Activated B cell treated with CpG ODN at 0.5 μM for 24 hours (primary cell): ENCODE measurements at places on chromosomes 6 and 20. TPM values are rescaled to one million over a fixed set of nuclear protein-coding genes. Genes with fewer than 3 reads are reported as not detected.

The ASIP gene
- not detected in 2 replicates for total RNA-seq

The PRKN gene
- total RNA-seq: 2.3 and 3.5 TPM in 2 replicates

The HTR1B gene
- total RNA-seq: not detected in 2 replicates

The RNF114 gene
- total RNA-seq: 56.5 and 56.6 TPM in 2 replicates

The PAK5 gene
- total RNA-seq: not detected in 2 replicates

The OR2J3 gene
- total RNA-seq: not detected in 2 replicates

- DNase-seq: no peak
These were observed 11.9 kb upstream of the RBM38 start for GRCh38 chr20:57379263-57379647.

DNA sequence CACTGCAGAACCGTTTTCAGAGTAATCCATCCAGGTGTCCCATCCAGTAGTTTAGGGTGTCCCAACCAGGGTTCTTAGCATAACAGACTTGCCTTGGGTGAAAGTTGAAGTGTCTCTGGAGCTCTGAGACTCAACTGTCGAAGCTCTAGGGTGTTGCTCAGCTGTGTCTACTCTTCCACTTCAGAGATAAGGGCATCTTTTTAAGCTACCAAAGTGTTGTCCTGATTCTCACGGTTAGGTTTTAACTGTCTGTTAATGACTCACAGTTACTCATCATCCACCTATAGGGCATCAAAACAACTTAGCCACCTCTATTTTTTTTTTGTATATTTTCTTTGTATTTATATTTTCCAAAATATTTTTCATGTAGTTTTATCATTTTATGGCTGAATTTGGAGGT lies 36.9 kb upstream of the TBX18 start:
- no peak for DNase-seq

- no peak for DNase-seq
These were observed 15.4 kb downstream of the ENPP3 start for GRCh38 chr6:131652472-131652871.

- no peak for DNase-seq
These were observed 4.6 kb upstream of the OSBPL2 start for GRCh38 chr20:62233684-62234083.

GRCh38 chr6:6434151-6434550 lies 113.7 kb upstream of the F13A1 start:
- no peak for DNase-seq

GRCh38 chr6:108193131-108193530 lies 27.3 kb downstream of the NR2E1 start:
- DNase-seq: no peak

GRCh38 chr6:128763599-128764300 lies 119.2 kb upstream of the LAMA2 start:
- no peak for DNase-seq

- DNase-seq: no peak
These were observed 12.2 kb downstream of the HEBP2 start for GRCh38 chr6:138416206-138416605.

DNA sequence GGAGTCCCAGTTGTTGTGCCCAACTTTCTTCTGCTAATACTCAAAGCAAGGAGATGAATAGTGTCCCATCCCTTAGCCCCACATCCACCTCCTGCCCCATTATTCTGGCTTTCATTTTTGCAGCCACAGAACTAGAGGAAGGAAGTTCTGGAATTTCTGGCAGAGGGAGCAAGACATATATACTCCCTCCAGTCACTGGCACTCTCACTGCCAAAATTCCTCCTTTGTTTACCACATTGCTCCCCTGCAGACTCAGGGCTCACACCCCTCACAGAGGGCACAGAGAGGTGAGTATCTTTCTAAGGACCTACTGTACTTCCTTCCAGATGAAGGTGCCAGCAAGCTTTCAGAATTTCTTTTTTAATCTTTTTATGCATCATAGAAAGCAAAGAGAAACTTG lies 168.0 kb upstream of the ID4 start:
- DNase-seq: no peak

DNA sequence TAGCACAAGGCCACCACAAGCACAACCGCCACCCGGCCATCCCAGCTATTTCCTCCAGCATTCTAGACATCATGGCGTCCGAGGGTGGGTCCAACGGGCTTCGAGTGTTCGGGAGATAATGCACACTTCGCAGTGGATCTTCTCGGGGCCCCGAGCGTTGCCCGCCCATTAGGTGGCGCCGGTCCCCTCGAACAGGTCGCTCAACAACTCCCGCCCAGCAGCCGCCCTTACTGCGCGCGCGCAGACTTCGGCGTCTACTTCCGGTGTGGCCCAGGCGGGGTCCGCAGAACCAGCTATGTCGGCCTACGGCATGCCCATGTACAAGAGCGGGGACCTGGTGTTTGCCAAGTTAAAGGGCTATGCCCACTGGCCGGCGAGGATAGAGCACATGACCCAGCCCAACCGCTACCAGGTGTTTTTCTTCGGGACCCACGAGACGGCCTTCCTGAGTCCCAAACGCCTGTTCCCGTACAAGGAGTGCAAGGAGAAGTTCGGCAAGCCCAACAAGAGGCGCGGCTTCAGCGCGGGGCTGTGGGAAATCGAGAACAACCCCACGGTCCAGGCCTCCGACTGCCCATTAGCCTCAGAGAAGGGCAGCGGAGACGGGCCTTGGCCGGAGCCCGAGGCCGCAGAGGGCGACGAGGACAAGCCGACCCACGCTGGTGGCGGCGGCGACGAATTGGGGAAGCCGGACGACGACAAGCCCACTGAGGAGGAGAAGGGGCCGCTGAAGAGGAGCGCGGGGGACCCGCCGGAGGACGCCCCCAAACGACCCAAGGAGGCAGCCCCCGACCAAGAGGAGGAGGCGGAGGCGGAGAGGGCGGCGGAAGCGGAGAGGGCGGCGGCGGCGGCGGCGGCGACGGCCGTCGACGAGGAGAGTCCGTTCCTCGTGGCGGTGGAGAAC lies at the start of gene HDGFL1:
TSS of gene HDGFL1 (plus strand) at position 286 of the 904 bp plus-strand sequence. CDS start at position 296, 10 bp downstream.
- DNase-seq: no peak

DNA sequence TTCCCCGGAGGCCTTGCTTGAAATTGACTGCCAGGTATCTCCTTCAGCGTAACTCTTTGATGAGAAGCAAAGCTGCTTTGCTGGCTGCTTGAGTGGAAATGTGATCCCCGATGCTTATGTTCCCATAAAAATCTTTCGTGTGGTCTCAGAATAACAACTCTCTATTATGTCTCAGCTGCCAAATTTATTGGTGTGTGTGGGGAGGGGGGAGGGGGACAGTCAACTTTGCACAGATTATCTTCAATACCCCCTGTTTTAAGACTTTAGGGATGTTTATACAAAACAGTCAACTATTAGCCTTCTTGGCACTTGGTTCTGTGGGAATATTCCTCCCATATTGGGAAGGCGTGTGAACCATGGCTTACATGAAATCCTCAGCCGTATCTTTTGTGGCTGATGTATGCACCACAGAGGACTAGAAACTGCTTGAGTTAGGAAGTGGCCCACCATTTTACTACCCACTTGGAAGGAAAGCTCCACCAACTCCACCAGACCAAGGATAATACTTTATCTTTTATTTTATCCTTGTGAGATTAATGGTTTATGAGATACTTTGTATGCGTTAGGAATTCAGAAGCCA lies 101.5 kb upstream of the SLC24A3 start:
- no peak for DNase-seq

GRCh38 chr6:32244270-32244669 lies 20.4 kb upstream of the NOTCH4 start:
- no peak for DNase-seq

DNA sequence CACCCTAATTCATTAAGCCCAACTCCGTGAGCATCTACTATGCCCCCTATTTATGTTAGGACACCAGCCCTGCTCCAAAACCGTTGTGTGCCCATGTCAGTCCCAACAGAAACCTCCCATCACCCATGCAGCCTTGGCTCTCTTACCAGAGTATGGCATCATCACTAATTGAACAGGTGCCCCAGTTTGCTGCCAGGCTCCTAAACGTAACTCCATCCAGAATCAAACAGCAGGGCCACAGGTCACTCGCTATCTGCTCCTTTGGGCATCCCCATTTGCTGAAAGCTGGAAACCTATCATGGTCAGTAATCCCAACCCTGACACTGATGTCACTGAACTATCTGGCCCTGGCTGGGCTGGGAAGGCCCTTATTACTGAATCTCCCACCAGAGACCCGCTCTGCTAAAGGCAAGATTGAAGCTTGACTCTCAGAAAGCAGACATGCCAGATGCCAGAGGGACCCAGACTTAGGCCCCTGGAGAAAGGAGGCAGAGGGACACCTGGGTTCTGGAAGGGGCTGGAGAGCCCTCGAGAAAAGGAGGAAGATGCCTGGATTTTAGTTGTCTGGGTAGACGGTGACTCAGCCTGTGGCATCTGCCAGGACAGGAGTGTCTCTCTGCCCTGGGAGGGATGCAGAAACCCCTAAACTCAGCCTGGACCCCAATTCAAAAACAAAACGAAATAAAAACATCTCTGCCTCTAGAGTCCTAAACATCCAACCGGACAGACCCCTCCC lies 14.0 kb downstream of the MUCL3 start:
- no peak for DNase-seq

DNA sequence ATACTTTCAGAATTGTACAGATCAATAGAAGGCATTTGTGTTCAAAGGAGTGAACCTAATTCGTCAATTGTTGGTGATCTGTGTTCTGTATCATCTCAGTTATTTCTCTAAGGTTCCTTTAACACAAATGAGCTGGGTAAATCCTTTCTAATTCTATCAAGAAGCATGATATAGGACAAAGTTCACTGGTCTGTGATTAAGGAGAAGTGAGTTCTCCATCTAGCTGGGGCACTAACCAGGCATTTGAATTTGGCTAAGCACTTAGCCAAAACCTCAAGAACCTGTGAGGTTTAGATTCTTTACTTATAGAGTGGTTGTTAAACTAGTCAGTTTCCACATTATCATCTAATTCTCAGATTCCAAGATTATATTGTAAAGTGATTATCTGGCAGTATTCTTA lies 50.3 kb downstream of the DOP1A start:
- DNase-seq: no peak

- no peak for DNase-seq
These were observed at the start of gene NFYA for GRCh38 chr6:41072836-41073202. TSS of gene NFYA (plus strand) at chr6:41072974. CDS start at chr6:41079090, 6,116 bp downstream.

GRCh38 chr6:55049866-55050265 lies 124.4 kb upstream of the HCRTR2 start:
- no peak for DNase-seq

- DNase-seq: no peak
These were observed 45.7 kb downstream of the PREP start for GRCh38 chr6:105357165-105357564.

DNA sequence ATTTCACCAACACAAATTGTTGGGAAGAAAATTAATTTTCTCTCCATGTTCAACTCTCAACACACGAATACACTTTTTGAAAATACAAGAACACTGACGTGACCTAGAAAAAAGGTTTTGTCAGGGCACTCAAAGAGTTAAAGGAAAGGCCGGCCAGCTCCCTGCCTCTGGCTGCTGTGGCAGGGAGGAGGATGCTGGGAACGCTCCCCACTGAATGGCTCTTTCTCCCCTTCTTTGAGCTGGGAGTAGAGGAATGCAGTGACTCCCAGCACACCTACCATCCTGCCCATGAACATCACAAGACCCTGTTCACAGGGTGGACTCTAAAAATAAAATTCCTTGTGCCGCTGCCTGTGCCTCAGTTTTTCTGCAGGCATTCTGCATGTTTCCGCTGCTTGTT lies 47.0 kb downstream of the MAP3K5 start:
- no peak for DNase-seq

DNA sequence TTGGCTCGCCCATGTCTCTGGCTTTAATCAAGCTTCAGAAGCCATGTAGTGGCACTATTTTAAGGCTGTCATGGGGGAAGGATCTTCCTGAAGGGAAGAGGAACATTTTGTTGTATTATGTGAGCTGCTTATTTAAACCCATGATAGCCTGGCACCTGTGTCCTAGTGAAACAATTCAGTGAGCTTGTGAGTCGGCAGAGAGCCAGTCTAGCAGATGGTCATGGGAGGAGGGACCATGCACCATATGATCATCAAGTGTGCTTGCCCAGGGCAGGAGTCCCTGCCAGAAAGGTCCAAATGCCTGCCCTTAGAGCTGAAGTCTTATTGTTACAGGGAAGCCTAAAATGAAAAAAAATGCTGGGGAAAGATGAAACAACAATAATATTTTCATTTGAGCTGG lies 132.9 kb downstream of the PRDM13 start:
- no peak for DNase-seq

DNA sequence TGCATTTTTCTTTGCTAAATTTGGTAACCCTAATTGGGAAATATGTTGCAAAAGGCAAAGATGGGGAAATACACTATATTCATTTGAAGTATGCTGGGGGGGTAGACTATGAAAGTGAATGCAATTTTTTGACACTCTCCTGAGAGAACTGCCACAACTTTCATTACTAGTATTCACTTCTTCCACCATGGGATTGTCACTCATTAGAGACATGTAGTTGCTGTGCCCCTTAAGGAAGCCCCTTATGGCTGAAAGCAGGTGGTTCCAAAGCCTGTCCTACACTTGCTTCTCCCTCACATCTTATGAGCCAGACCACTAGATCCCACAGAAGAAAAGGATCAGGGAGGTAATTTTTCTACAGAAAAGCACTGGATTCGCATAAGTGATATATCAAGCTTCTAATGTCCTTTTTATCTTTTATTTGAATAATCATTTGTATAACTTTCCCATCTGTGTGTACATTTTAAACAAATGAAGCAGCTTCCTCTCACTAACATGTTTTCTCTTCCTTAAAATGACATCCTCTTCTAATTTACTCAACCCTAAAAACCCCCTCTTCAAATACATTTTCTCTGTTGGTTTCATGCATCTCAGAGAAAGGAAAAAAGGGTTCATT lies 83.8 kb downstream of the GCLC start:
- no peak for DNase-seq

DNA sequence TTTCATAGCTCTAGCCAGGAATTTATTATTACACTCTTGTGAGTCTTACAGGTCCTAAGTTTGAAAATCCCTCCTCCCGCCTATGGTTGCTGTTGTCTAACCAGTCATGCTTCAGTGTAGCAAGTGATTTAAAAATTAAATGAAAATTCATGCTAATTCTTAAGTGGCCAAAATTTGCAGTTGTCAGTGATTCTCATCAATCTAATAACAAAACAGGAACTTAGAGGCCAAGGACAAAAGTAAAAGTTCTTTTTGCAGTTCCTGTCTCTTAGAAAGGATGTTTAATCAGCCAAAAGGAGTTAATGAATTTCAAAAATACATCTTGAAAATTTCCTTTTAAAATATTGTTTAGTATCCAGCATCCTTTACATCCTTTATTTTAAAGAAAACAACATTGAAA lies 36.3 kb downstream of the VTA1 start:
- no peak for DNase-seq

DNA sequence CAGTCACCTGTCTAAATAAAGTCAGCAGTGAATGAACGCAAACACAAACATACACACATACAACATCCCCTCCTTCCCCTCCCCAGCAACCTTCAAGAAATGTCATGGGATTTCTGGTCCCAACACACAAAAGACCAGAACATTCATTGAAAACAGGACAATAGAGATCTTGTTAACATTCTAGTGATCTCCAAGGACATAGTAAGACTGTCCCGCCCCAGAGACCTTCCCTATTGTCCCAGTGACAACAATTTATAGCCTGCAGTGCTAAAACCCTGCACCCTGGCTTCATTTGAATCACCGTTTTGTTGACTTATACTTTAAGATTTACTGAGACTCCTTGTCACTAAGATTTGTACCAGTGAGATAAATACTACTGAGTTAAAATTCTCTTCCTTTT lies 143.9 kb upstream of the NOX3 start:
- no peak for DNase-seq
